ENCODE measurements at places on chromosomes 6 and 20.

DNA sequence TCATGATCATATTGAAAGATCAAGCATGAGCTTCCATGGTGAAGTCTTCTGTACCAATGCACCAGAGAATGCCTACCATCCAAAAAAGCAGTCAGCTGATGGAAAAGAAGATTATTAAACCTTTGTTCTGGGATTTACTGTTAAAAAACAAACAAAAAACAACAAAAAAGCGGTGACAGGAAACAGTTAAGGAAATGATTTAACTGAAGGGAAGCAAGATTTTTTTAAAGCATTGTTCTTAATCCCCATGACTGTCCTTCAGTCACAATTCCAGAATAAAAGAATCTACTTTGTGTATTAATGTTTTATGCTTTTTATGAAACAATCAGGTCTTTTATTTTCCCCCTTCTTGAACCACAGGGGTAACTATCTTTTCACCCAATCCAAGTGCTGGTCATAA is 23.9 kb downstream of the FAM162B start:
- DNase-seq: no peak

DNA sequence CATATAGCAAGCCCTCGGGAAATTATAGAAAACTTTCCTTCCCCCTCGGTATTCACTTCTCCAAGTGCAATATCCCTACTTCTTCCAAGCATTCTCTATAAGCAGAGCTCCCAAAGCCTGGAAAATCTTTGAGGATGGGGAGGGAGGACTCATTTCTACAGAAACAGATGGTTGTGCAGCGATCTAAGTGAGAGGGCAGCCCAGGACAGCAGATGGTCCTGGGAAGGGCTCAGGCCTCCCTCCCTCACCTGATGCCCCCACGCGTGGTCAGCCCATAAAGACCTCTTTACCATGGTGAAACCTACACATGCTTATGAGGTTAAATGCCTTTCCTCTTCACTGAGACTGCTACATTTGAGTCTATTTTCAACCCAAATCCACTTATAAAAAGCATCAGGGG is 319.6 kb upstream of the QKI start:
- DNase-seq: no peak

DNA sequence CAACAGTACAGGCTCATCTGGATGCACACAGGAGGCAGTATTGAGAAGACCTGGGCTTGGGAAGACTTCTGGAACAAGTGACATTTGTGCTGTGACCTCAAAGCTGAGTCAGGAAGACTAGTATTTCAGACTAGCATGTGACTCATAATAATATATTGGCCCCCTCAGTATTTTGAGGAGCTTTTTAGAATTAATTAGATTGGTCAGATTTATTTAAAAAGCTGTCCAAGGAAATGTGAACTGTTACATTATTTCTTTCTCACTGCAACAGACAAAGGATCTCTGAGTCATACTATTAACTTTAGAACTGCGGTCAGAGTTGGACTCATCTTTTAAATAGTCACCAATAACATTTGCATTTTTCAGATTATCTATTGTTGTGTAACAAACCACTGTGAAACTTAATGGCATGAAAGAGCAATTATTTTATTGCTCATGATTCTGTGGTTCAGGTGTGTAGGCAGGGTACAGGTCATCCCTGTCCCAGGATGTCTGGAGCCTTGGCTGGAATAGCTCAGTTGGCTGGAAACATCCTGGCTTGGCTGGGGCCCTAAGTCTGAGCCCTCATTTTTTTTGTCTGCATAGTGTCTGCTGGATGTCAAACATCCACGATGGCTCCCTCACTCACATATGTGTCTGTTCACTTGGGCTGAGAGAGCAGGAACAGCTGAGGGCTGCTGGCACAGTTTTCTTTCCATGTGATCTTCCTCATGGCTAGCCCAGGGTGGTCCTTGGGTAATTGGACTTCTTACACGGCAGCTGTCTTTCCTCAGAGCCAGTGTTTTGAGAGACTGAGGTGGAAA is 46.9 kb downstream of the MAP3K4 start:
- DNase-seq: peak; percentile 63

DNA sequence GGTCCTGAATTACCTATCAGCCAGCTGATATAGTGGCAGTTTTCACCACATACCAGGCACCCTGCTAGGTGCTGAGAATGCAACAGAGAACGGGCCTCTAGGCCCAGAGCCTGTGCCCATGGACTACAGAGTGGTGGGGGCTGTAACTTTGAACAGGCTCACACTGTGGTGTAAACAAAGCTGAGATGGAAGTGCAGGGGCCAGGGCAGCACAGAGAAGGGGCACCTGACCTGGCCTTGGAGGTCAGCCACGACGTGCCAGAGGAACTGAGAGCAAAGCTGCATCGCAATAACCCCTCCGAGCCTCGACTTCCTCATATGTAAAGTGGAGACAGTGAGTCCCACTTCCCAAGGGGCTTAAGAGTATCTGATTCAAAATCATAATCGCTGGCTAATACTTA is 105.8 kb downstream of the MAFB start:
- DNase-seq: no peak

GRCh38 chr6:161327360-161327953 is 53.6 kb upstream of the AGPAT4 start:
- DNase-seq: no peak

DNA sequence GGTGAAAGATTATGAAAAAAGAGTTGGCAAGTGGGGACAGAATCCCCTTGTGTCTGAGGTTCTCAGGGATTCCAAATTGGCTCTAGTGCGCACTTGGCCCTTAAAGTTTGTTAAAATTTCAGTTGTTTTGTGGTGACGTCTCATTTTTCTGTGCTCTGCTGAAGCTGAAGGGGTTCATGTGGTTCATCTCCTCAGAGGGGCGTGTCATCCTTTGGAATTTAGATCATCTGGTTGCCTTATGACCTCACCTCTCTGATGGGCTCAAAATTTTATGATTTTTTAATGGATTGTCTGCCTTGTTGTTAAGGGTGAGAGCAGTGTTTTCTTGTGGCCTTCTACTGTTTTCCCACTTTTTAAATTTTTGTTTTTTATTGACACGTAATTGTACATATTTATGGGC is 20.3 kb downstream of the CYB5R4 start:
- DNase-seq: no peak

DNA sequence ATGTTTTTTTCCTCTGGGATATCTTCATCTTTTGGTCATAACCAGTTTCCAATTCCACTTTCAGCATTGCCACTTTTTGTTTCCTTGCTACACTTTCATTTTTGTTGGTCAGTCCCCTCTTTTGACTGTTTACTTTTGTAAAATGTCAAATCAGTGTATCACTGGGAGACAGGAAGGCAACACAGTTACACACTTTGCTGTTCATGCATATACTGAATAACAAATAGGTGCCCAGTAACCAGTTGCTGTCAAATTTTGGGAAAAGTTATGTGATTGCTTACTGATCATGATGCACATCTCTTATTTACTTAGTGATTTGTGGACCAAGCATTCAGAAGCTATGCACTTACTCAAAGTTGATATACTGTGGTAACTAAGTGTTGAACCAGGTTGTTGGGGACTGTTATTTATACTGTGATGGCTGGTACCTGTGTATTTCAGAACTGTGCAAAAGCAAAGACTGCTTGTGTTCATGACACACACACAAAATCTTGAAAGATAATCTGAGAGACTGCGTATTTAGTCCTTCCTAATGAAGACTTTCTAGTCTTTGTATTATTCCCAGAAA is 41.0 kb downstream of the ZNF292 start:
- no peak for DNase-seq

DNA sequence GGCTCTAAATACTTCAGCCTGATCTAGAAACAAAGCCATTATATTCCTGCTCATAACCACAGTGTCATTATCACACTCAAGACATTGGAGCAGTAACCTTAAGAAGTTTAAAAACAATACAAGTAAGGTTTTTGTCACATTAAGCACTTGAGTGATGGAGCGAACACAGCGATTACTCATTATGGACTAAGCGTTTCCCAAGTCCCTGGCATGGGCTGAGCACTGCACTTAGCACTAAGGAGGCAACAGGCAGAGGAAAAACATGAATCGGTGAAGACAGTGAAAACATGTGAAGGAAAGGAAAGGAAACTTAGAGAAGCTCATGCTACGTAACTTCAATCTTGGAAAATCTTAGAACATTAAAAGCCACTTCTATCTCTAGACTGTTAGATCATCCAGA is 108.7 kb downstream of the SLC24A3 start:
- no peak for DNase-seq

GRCh38 chr6:29959467-29959866 is 17.1 kb downstream of the HLA-A start:
- no peak for DNase-seq

- no peak for DNase-seq
Observed at GRCh38 chr20:36550790-36551299, 9.5 kb downstream of the MYL9 start.

DNA sequence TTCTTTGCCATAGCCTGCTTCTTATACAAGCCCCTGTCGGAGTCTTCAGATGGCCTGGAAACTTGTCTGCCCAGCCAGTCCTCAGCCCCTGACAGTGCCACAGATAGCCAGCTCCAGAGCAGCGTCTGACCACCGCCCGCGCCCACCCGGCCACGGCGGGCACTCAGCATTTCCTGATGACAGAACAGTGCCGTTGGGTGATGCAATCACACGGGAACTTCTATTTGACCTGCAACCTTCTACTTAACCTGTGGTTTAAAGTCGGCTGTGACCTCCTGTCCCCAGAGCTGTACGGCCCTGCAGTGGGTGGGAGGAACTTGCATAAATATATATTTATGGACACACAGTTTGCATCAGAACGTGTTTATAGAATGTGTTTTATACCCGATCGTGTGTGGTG is 29.5 kb downstream of the SLCO4A1 start:
- DNase-seq: no peak

DNA sequence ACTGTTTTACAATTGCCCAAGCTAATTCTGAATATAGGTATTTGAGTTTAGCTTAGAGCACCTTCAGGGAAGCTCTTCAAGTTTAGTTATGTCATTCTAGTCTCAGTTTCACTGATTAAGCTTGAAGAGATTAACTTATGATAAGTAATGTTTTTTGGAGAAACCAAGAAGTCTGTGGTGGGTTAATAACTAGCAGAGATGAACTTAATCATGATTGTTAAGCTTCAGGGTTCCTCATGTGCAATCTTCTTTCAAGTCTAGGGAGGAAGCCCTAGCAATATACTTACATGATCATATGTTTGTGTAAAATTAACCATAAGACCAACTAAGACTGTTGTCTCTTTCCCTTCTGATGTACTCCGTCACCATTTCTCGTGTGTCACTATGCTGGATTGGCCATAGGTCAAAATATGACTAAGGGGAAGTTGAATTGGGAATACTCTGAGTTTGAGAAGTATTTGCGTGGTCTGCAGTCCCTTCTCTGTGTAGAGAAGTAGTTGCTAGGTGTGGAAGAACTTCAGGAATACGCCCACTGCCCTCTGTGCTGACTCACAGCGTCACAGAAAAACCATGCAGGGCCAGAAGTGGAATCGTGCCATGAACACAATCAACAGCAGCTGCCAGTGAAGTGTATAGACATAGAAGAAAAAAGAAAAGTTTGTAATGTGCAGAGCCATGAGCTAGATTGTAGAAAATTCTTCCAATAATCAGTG is 88.3 kb downstream of the SH3BGRL2 start:
- DNase-seq: peak; percentile 58

Data from fibroblast of the conjunctiva (primary cell).